ENCODE measurements at places on chromosomes 6 and 20.
A peak's percentile ranks its signal among the peaks of the same experiment; 100 is the strongest.

DNA sequence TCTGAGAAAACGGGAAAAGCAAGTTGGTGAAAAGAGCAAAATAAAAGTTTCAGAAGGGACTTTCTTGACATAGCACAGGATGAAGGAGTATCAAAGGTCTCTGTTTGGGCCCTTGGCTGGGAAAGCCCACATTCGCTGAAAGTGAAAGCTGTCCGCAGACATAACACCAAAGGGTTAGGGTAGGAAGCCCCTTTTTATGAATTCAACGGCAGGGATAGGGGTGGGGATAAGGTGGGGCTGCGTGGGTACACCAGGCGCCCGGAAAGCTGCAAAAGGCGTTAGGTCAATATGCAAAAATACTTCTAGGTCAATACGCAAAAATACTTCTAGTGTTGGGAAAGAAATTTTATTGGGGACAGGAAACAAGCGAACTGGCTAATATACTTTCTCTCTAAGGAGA is 135.1 kb downstream of the OR2B2 start:
- DNase-seq, result no peak

GRCh38 chr6:108166664-108167448 is 1.0 kb downstream of the NR2E1 start:
- DNase-seq, result no peak

DNA sequence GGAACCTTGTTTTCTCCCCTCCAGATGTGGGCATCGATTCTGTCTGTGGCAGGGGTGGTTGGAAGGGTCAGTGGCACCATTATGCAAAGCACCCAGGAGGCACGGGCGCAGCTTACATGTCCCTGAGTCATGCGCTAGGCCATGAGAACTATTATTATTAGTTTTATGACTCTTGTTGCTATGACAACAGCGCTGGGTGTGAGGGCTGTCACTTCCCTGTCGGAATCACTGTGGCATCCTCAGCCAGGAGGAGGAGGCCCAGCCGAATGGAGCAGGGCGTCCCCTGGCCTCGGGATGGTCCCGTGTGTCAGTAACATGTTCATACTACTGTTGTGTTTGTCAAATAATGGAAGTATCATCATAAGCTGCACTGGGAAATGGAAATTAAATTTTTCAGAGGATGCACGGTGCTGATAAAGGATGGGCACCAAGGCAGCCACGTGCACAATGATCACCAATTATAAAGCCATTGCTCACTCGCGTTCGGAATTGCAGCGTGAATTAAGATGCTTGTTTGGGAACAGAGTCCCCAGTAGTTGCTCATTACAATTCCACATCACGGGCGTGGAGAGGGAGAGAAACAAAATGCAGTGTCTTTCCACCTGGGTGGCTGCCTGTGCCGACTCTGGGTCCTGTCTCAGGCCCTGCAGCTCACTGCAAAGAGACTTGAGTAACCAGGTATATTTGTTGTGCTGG is 247.9 kb downstream of the CDH4 start:
- no peak for DNase-seq

DNA sequence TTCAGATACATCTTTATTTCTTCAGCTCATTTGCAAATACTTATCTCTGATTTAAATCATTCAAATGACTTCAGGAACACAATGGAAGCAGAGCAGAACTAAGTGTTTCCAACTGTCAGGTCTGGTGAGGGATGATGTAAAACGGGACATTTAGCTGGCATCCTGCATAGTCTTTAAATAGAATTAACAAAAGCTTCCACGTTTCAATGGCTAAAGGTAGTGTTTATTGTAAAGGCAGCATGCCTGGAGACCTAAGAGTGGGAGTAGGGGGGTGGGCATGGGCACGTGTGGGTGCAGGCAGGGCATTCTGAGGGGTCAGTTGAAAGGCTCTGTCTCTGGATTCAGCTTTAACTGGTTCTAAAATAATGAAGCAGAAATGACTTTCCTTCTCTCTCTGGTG is 174.9 kb downstream of the PLCB1 start:
- DNase-seq, result no peak

DNA sequence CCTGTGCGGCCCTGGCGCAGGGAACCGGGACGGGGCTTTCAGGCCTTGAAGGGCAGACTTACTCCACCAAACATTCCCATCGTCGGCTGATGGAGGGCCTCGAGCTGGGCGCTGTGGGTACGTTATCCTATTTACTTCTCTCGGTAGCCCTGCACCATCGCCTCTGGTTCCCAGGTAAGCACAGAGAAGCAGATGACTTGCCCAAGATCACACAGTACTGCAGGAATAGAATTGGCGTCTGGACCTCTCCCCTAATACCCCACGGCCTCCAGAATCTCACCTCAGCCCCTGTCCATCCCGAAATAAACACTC is 46.4 kb downstream of the PDYN start:
- DNase-seq, result no peak

DNA sequence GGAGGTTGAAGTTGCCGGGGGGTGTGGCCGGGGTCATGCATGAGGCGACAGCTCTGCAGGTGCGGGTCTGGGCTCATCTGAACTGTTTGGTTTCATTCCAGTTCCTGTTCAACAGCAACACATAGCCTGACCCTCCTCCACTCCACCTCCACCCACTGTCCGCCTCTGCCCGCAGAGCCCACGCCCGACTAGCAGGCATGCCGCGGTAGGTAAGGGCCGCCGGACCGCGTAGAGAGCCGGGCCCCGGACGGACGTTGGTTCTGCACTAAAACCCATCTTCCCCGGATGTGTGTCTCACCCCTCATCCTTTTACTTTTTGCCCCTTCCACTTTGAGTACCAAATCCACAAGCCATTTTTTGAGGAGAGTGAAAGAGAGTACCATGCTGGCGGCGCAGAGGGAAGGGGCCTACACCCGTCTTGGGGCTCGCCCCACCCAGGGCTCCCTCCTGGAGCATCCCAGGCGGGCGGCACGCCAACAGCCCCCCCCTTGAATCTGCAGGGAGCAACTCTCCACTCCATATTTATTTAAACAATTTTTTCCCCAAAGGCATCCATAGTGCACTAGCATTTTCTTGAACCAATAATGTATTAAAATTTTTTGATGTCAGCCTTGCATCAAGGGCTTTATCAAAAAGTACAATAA is 72.5 kb downstream of the PTPN1 start:
- DNase-seq, result no peak

GRCh38 chr6:30112402-30112994 is 392 bp downstream of the TRIM31 start:
- DNase-seq, result no peak

DNA sequence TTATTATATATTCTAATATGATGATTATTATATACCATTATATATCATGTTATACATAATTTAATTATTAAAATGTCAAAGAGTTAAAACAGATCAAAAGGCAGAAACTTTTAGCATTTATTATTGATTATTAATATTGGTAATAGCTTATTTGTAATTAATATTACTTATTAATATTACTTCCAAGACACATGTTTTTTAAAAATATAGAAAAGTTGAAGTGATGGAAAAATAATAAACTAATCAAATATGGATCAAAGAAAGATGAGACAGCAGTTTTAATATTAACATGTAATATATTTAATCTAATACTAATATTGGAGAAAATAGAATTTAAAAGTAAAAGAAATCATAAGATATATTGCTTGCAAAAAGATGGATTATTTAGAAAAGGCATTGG is 154.6 kb upstream of the TAB2 start:
- no peak for DNase-seq

DNA sequence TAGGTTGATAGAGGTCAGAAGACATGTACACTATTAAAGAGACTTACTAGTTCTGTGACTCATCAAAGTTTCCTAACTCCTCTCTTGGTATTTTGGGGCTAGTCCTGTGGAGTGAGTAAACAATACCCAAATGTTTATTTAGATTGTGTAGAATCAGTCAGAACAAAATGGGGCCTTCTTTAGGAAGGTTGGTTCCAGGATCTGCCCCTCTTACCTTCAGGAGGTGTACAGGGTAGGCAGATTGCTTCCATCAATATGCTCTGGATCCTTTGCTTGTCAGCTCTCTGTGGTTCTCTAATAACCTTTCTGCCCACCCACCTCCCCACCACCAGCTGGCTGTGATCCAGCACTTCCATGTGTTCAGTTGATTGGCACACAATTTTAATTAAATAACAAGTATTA is 107.0 kb downstream of the POPDC3 start:
- DNase-seq, result peak; percentile 8

- no peak for DNase-seq
These were observed 47.6 kb upstream of the GNRH2 start for GRCh38 chr20:2995796-2996195.

- DNase-seq, result peak; percentile 10
These were observed 251.4 kb upstream of the MANEA start for GRCh38 chr6:95325916-95326315.

- peak; percentile 93 for DNase-seq
These were observed 32.9 kb downstream of the HM13 start for GRCh38 chr20:31547017-31547675.

DNA sequence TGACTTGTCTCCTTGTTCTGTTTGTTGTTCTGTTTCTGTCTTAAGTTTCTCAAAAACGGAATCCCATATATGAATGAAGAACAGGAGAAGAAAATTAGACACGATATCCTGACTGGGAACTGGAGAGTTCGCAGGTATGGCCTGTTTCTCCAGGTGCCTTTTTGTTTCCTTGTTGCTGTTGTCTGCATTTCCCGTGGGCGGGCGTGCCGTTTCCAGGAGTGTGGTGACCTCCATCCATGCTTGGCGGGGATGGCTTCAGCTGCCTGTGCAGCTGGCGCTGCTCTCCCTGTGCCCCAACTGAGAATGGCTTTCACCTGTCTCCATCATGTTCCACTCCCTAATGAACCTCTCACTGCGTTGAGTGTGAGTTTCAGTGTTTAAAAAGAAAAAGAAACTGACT is 4.4 kb downstream of the PNLDC1 start:
- no peak for DNase-seq

- no peak for DNase-seq
These were observed 79.6 kb downstream of the PHACTR2 start for GRCh38 chr6:143757346-143757832.

DNA sequence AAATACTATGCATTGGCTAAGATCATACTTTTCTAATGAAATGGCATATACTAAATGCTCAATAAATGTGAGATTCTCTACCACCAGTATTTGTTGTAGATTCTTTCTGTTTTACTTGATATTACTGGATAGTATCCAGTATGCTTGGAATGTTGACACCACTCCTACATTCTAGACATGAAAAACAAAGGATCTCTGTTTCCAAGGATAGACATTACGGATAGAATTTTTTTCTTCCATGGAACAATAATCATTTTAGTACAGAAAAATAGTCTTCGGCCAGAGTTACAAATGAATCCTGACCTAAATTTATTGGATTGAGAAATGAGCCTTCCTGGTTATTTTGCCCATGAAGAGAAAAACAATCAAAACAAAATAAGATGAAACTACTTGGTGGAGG is 258.2 kb upstream of the NT5E start:
- peak; percentile 90 for DNase-seq

- no peak for DNase-seq
These were observed 86.0 kb downstream of the CBLN4 start for GRCh38 chr20:55919319-55919718.

Measured in fibroblast of skin of scalp (primary cell).